ENCODE measurements at places on chromosomes 11 and 22. TPM values are rescaled to one million over a fixed set of nuclear protein-coding genes. Genes with fewer than 3 reads are reported as not detected.

Gene PRDM11
- 3.8 TPM for total RNA-seq

Gene ADM2
- not detected for total RNA-seq

Gene KRTAP5-1
- not detected for total RNA-seq

Gene SCGB1D2
- not detected for total RNA-seq

Gene TSPAN18
- not detected for total RNA-seq

Gene POU2F3
- not detected for total RNA-seq

Gene DGCR6
- total RNA-seq = 2.1 TPM

Gene FDXACB1
- total RNA-seq = 2.9 TPM

Gene DEFB131B
- not detected for total RNA-seq

Gene SLC25A45
- total RNA-seq = 1.4 TPM

Gene DENND5A
- total RNA-seq = 91.2 TPM

Gene ADAMTS8
- total RNA-seq = not detected

Gene GDPD4
- not detected for total RNA-seq

Gene FLRT1
- total RNA-seq = not detected

Gene FZD4
- 5.0 TPM for total RNA-seq

Gene RTCB
- total RNA-seq = 102 TPM

Gene TSPAN32
- not detected for total RNA-seq

Gene KBTBD3
- total RNA-seq = 2.4 TPM

All from LHCN-M2 (cell line).